NCI-H1417 (cell line): ENCODE measurements at places on chromosomes 2 and 18.

DNA sequence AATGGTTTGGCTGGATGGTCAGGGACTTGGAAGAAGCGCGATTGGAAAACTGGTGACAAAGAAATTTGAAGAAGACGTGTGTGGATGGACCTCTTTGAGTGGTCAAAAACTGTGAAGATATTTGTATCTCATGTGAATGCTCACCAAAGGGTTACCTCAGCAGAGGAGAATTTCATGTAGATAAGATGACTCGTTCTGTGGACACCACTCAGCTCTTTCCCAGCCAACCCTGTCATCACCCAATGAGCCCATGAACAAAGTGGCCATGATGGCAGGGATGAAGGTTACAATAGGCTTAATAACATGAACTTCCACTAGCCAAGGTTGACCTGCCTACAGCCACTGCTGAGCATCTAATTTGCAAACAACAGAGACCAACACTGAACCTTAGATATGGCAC lies 248.3 kb downstream of the KCNE4 start:
- no peak for DNase-seq

- no peak for DNase-seq
Observed at GRCh38 chr2:194946826-194947225, 710.2 kb upstream of the SLC39A10 start.

DNA sequence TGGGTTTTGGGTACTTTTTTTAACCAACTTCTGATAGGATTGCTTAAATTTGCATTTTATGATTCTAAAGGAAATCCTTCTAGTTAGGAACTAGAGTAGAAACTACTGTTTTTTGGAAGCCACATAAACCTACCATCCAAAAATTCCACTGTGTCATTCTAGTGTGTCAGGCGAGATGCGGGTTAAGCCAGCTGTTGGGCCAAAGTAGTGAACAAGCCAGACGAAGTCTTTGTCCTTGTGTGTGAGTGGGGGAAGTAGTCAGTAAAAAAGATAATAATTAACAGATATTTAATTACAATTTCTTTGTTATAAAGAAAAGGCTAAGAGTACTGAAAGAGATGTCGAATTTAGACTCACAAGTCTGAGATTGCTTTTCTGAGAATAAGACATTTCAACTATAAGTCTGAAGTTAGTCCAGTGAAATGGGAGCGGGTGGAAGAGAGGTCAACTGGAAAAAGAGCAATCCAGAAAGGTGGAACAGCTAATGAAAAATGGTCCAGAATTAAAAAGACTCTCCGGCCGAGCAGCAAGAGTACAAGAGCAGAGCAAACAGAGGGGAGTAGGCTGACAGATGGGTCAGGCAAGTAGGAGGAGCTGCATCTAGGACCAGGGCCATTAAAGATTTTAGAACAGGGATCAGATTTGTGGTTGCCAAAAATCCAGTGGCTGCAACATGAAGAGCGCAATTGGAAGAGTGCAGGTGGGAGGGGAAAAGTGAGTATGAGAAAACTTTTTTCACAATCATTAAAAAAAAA lies 1.5 kb downstream of the EPB41L5 start:
- DNase-seq: no peak

GRCh38 chr2:200770847-200771246 lies 40.9 kb upstream of the BZW1 start:
- DNase-seq: no peak

DNA sequence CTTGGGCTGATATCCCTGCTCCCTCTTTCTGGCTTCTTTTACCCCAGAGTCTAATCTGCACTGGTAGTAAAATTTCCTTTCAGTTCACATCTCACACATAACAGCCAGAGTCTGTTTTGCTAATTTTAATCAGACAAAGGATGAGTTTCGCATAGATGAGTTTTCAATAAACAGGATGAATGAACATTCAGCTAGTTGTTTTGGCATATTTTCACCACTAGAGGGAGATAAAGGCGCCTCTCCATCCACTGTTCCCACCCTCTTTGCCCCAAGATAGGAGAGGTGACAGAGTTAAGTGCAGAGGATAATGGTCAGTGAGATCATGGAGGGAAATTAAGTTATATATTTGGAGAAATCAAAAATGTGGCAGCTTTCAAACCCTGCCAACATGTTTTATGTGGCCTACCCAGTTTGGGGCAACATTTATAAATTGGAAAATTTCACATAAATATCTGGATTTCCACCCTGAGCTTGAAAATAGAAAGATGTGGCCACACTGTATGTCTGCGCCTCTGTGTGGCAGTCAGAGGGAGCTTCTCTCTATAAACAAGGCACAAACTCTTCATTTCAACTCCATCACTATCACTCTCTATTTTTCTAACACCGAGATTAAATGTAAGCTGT lies 48.5 kb upstream of the DTNA start:
- DNase-seq: peak; percentile 45

- no peak for DNase-seq
Observed at GRCh38 chr2:237280229-237280628, 133.7 kb downstream of the COL6A3 start.

GRCh38 chr2:62338111-62338510 lies 142.2 kb downstream of the B3GNT2 start:
- no peak for DNase-seq

DNA sequence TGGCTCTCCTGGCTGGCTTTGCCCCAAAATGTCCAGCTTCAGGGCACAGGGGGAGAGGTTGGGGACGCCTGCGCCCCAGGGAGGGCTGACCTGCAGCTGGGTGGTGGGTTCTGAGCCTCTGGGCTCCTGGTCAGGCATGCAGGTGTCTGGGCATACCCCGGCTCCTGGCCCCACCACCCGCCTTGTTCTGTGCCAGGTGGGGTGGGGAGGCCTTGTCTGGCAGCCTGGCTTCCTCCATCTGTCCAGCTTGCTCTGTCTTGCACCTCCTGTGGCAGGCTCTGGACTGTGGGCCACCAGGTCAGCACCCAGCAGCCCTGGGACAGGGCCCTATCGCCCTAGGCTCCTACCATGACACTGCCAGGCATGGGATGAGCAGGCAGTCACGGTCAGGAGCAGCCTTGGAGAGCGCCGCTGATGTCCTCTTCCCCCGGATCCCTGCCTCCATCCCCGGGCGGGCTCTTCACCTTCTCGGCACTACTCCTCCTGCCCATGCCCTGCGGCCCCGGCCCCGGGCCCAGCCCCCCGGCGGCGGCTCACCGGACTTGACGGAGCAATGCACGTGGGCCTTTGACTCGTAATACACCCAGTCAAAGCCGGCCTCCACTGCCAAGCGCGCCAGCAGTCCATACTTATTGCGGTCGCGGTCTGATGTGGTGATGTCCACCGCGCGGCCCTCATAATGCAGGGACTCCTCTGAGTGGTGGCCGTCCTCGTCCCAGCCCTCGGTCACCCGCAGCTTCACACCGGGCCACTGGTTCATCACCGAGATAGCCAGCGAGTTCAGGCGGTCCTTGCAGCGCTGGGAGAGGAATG lies 3.6 kb downstream of the IHH start:
- DNase-seq: no peak

DNA sequence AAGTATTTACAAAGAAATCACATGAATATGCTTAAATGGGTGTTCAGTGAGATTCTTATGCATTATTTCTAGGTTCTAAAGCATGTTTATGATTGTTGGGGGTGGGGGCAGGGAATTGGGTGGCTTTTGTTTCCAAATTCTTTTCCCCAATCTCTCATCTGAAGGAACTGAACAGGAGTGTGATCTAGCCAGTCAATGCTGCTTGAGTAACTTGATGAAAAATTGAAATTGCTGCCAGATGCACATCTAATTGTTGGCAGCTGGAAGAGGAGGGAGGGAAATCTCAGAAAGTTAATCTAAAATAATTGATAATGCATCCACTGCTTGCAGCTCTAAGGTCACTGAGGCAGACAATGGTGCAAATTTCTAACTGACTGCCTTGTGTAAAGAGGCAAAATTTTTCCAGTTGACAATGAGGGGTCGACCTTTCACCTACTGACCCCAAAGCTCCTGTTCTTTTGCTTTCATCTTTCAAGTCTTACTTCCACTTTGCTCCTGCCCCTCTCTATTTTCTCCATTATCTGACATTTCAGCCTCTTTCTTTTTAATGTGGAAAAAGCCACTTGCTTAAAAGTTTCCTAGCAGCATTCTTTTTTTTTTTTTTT lies 53.3 kb downstream of the IRS1 start:
- DNase-seq: no peak

- DNase-seq: no peak
Observed at GRCh38 chr2:174086708-174087107, 121.5 kb upstream of the SP3 start.

GRCh38 chr2:144115739-144116291 lies 404.1 kb downstream of the ZEB2 start:
- no peak for DNase-seq

GRCh38 chr2:145692971-145693478 lies 1173.1 kb upstream of the ZEB2 start:
- DNase-seq: no peak

DNA sequence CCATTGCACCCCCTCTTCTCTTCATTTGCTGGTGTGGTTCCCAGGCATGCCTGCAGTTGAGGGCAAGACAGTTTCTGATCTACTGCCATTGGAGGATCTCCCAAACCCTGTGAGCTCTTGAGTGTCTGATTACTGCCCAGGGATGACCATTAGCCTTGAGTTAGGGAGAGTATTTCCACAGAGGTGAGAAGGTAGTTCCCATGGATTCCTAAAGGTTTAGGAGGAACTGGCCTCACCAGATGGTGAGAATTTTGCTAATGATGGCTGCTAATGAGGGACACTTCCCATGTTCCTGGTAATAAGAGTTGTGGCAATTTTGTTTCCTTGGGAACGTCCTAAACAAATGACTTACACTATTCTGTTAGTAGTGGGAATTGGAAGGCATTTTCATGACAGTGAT lies 42.5 kb downstream of the PTPRM start:
- peak; percentile 67 for DNase-seq

GRCh38 chr18:25019086-25019860 lies 332.7 kb downstream of the ZNF521 start:
- DNase-seq: no peak
